ENCODE measurements at places on chromosomes 11 and 22.

- peak; percentile 22 for DNase-seq
Observed at GRCh38 chr22:38614332-38615063, 41.7 kb downstream of the FAM227A start.

- DNase-seq: no peak
Observed at GRCh38 chr11:15215005-15215404, 100.3 kb downstream of the INSC start.

DNA sequence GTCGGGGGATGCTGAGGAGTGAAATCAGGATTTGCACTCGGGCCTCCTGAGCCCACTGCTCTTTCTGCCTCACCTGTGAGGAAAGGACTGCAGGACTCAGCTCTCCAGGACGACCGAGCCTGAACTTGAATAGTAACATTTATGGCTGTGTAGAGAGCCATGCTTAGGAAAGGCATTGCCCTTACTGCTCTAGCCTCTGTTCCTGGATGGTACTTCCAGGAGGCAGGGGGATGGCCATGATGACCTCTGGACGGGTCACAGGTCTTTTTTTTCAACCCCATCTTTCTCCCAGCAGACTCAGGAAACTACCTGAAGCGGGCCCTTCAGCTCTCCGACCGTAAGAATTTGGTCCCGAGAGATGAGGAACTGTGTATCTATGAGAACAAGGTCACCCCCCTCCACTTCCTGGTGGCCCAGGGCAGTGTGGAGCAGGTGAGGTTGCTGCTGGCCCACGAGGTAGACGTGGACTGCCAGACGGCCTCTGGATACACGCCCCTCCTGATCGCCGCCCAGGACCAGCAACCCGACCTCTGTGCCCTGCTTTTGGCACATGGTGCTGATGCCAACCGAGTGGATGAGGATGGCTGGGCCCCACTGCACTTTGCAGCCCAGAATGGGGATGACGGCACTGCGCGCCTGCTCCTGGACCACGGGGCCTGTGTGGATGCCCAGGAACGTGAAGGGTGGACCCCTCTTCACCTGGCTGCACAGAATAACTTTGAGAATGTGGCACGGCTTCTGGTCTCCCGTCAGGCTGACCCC lies 11.3 kb downstream of the ANKK1 start:
- DNase-seq: no peak

DNA sequence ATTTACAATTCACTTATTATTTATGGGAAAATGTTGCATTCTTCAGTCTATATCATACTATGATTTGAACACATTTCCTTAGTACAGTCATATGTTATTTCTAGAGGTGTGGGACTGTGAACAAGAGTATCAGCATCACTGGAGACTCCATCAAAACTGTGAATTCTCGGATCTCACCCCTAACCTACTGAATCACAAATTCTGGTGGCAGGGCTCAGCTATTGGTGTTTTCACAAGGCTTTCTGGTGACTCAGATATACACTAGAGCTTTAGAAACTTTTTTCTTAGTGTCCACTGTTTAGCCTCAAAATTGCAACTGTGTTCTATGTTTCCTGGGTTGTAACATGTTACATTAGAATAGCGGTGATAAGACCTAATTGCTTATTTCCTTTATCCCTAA lies 352.9 kb upstream of the DDI1 start:
- peak; percentile 35 for DNase-seq

DNA sequence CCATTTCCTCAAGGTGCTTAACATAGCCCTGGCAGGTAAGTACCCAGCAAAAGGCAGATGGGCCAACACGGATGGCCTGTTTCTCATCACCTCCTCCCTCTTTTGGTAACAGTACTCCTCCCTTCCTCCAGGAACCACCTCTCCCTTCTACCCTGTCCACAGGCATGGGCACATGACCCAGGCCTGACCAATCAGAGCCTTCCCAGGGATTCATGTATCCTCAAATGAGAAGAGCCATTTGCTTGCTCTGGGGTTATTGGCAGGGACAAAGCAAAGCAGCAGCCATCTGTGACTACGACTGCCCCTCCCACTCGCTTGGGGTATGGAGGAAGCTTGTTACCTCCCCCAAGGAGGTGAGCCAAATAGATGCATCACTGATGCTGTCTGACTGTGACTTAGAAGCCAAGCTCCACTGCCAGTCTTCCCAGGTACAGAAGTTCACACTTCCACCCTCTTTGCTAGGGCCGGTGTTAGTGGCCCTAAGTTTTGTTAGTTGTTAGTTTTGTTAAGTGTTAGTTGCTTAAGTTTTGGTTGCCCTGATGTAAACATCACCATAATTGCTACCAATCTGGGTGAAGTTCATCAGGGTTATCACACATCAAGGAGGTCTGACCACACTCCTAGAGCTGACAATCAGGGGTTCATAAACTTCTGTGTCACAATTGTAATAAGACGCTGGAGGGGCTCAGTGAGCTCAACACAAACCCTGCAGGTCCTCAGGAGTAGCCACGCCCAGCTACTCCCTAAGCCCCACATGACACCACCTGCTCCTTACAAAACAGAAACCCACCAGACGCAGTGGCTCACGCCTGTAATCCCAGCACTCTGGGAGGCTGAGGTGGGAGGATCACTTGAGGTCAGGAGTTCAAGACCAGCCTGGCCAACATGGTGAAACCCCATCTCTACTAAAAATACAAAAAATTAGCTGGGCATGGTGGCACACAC lies 57.3 kb downstream of the ARFGAP3 start:
- no peak for DNase-seq

DNA sequence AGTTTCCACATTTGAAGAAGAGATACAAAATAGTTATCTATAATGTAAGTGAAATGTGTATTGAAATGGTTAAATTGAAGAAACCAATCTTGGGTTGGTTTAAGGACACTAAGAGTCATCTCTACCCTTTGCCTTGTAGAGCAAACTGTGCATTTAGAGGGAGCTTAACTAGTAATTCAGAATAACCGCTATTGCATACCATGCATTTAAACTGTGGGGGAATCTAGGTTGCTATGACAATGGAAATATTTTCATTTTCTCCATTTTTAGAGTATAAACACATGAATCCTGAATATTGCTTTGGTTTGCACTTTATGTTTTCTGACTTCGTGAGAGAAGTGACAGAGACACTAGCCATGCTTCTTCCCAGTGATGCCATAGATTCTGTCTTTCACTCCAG lies 39.7 kb downstream of the FAT3 start:
- no peak for DNase-seq

- DNase-seq: peak; percentile 61
Observed at GRCh38 chr22:43376765-43377547, 33.8 kb upstream of the SCUBE1 start.

DNA sequence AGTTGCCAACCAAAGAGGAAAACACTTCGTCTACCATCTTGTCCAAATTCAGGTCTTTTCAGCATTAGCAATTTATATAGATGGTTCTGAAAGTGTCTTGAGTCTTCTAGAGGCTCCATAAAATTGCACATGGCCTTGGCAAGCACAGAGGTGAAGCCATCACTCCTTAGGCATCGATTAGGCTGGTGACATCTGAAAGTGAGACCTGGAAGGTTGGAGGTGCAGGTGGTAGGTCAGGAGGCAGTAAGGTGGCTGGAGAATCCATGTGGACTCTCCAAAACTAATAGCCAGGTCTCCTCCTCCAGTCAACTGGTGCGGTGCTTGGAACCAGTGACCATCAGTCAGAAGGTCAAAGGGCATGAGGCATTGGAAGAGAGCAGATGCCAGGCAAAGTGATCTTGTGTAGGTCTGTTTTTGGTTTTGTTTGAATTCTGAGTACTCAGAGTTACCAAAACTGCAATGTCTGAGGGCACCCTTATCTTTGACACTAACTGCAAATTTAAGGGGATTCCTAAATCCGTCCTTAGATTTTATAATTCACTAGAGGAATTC lies 6.6 kb upstream of the APOL2 start:
- DNase-seq: no peak

DNA sequence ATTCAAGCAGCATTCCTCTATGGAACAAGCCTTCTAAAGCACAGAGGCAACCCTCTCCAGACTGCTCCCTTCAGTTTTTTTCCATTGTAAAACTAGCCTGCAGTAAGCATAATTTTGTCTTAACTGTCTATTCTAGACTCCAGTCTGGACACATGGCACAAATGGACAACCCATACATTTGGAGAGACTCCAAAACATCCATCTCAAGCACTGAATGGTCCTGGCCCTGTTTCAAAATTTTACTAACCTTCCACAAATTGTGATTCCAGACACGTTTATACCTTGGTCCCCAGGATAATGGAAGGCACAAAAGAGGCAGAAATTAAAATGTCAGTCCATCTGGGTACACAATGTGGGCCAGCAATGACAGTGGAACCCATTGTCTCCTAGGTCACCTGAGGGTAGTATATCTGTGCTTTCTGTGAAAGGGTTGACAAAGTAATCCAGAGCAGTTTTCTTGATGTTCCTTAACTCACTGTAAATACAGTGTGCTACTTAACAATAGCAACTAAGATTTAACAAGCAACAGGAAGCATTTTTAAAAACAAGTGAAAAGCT lies 16.2 kb upstream of the SESN3 start:
- DNase-seq: no peak

GRCh38 chr11:64074239-64074638 lies 38.5 kb downstream of the FLRT1 start:
- no peak for DNase-seq

DNA sequence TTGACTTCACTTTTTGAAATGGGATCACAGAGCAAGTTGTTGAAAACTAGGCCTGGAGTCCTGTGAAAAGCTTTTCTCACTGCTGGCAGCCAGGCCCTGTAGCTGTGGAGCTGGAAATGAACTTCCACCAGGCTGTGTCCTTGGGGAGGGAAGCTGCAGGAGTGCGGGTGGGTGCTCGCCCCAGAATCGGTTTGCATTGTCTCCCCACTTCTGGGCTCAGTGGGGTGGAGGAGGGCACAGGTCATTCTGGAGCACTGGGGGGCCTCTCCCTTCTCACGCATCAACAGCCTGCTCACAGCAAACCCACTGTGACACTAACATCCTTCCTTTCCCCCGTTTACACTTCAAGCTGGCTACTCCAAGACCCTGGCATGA lies 15.2 kb downstream of the GLB1L2 start:
- DNase-seq: no peak

DNA sequence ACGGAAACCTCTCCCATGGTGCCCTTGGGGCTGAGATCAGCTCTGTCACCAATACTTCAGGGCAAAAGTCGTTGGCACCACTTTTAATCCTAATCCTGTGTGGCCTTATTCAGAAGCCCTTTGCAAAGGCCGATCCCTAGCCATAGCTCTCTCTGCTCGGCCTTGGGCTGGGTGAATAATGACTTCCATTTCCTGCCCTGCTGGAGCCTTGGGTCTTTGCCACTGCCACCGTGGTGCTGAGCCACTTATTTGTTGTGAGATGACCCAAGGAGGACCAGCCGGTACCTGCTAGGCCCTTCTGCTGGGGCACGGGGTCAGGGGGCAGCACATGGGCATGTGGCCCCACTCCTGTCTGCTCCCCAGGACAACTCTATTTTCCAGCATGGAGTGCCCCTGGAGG lies 188.2 kb downstream of the ST3GAL4 start:
- DNase-seq: no peak

- no peak for DNase-seq
Observed at GRCh38 chr11:12961615-12962014, 47.5 kb upstream of the RASSF10 start.

GRCh38 chr22:48241658-48242057 lies 1479.2 kb downstream of the TBC1D22A start:
- DNase-seq: no peak

DNA sequence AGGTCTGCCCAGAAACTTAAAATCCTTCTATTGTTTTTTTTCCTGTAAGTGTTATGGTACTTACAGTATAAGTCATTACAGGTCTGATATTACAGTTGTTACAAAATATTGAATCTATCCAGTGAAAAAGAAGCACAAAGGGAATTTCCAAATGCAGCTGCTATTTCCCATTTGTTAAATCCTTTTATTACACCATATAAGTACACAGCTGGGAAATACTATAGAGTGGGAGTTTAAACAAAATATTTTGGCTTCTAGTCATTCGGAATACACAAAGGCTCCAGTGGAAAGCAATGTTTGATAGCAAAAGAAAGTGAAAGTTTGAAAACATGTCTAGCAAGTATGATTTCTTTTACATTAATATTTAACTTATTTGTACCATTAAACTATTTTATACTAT lies 18.0 kb downstream of the SOX6 start:
- DNase-seq: no peak

DNA sequence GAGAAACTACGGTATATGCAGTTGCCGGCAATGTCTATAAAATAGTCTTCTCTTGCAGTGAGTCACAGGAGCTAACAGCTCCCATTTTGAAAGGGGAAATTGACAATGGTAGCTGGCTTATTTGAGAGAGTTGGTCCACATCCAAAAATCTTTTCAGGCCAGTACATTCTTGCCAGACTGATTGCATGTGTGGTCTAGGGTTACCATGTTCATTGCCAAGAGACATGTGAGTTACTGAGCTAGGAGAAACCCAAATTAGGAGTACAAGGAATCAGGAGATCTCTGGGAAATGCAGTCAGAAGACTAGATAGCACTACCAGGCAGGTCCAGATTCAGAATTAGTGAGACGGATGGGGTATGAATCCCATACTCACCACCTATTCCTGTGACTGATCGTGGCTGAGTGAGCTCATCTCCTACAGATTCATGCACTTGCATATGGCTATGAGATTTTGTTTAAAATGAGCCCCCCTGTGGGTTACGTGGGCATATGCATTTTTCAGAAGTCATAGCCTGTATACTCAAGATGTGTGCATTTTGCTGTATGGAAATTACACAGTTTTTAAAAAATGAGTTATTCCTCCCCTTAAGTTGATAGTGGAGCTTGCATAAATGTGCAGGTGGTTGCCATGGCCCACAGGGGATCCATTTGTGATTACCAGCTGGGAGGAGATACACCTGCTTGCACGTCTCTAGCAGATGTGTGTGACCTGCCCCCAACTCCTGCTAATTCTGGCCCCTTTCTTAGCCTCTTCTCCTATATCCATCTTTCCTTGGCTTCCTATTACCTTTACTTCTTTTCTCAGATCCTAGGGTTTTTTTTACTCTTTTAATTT lies 102.7 kb downstream of the COMMD9 start:
- DNase-seq: peak; percentile 79

DNA sequence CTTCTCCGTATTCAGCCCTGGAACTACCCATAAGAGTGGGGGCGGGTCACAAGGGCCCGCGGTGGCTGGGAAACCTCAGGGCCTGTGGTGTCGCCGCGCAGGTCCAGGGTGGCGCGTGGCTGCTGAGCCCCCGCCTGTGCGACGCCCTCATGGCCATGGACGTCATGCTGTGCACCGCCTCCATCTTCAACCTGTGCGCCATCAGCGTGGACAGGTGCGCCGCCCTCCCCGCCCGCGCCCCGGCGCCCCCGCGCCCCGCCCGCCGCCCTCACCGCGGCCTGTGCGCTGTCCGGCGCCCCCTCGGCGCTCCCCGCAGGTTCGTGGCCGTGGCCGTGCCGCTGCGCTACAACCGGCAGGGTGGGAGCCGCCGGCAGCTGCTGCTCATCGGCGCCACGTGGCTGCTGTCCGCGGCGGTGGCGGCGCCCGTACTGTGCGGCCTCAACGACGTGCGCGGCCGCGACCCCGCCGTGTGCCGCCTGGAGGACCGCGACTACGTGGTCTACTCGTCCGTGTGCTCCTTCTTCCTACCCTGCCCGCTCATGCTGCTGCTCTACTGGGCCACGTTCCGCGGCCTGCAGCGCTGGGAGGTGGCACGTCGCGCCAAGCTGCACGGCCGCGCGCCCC lies 2.4 kb downstream of the DRD4 start:
- no peak for DNase-seq

- no peak for DNase-seq
Observed at GRCh38 chr22:34851918-34852662, 213.9 kb upstream of the ISX start.
